ENCODE measurements at places on chromosomes 2 and 18. TPM values are rescaled to one million over a fixed set of nuclear protein-coding genes. Genes with fewer than 3 reads are reported as not detected.

- peak; percentile 76 for DNase-seq
These were observed 377.2 kb upstream of the LRATD1 start for GRCh38 chr2:14255135-14255820.

GRCh38 chr2:219706823-219707281 is 79.4 kb downstream of the SLC4A3 start:
- peak; percentile 89 for DNase-seq

DNA sequence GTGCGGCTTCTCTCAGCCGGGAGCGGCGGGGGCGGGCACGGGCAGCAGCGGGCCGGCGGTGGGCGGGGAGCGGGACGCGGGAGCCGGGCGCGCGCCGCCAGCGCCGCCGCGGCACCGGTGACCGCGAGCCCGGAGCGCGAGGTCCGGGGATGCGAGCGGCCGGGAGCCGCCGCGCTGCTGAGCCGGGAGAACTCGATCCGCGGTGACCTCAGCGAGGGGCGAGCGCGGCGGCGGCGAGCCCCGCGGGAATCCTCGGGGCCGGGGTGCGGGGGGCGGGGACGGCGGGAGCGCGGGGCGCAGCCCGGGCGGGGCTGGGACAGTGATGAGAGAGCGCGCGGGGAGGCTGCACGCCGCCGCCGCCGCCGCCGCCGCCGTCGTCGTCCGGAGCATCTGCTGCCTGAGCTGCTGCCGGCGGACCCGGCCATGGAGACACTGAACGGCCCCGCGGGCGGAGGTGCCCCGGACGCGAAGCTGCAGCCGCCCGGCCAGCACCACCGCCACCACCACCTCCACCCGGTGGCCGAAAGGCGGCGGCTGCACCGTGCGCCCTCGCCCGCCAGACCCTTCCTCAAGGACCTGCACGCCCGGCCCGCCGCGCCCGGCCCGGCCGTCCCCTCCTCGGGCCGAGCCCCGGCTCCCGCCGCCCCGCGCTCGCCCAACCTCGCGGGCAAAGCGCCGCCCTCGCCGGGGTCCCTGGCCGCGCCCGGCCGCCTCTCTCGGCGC is at the start of gene MTCL1:
MTCL1 (plus strand) TSS at position 319 of the 723 bp plus-strand sequence; CDS start at position 424, 105 bp downstream.
- peak; percentile 47 for DNase-seq

DNA sequence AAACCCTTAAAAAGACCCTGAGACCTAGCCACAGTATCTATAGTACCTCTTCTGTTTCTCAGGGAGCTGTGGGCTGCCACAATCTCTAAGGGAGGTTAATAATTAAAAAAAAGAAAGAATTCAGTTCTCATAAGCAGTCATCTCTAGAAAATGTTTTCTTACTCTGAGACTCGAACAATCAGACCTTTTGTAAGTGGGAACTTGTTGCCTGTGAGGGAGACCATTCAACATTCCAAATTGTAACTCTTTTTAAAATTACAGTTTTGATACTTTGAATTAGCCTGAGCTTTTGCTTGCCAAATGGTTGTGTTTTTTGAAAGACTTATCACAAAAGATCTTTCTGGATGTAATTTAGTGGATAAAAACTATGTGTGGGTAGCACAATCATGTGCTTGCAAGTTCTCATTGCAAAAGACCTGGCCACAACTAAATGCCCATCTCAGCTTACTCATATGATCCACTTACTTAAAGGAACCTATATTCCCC is 33.3 kb downstream of the IL1R2 start:
- no peak for DNase-seq

GRCh38 chr2:229169751-229170150 is 101.3 kb downstream of the PID1 start:
- DNase-seq = no peak

GRCh38 chr18:78992041-78993011 is 12.7 kb downstream of the SALL3 start:
- DNase-seq = no peak

- DNase-seq = peak; percentile 4
These were observed 1049.3 kb upstream of the CDH2 start for GRCh38 chr18:29226213-29226612.

GRCh38 chr2:31388736-31389135 is 25.8 kb downstream of the XDH start:
- no peak for DNase-seq

- no peak for DNase-seq
These were observed 179.7 kb downstream of the MREG start for GRCh38 chr2:215833531-215834162.

DNA sequence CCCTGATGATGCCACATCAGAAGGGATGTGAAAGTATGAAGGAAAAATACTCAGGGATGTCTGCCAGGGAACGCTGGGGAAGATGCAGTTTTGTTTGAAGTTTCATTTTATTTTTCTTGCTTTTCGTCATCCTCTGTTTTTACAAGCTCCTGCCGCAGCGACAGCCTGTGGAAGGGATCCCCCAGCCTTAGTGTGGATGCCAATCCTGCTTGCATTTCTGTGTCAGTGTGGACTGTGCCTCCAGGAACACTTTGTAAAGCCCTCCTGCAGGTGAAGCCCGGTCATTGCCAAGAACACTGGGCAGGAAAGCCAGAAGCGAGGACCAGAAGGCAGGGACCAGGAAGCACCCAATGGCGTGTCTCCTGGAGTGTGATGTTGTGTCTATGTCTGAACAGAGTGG is 234.3 kb downstream of the SEPTIN10 start:
- DNase-seq = no peak

DNA sequence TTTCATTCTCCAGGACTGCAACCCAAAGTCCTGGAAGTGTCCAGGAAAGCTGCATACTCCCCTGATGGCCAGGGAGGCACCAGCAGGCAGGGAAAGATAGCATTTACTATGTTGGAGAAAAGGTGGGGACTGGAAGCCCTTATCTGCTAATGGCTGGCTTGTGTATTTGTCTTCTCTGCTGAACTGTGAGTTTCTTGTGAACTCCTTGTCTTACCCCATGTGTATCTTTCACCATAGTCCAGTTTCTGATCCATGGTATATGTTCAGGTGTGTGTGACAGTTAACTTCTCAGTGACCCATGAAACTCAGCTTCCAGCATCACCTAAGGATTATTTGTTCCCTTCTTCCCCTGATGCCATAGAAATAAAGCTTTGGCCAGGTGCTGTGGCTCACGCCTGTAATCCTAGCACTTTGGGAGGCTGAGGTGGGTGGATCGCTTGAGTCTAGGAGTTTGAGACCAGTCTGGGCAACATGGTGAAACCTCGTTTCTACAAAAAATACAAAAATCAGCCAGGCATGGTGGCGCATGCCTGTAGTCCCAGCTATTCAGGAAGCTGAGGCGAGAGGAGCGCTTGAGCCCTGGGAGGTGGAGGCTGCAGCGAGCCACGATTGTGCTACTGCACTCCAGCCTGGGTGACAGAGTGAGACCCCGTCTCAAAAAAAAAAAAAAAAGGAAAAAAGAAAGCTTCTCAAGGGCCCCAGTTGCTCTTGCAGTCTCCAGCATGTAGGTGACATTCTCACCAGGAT is 112.8 kb upstream of the MAP4K3 start:
- DNase-seq = no peak

- DNase-seq = no peak
These were observed 3.2 kb upstream of the ANKRD53 start for GRCh38 chr2:70975237-70975636.

DNA sequence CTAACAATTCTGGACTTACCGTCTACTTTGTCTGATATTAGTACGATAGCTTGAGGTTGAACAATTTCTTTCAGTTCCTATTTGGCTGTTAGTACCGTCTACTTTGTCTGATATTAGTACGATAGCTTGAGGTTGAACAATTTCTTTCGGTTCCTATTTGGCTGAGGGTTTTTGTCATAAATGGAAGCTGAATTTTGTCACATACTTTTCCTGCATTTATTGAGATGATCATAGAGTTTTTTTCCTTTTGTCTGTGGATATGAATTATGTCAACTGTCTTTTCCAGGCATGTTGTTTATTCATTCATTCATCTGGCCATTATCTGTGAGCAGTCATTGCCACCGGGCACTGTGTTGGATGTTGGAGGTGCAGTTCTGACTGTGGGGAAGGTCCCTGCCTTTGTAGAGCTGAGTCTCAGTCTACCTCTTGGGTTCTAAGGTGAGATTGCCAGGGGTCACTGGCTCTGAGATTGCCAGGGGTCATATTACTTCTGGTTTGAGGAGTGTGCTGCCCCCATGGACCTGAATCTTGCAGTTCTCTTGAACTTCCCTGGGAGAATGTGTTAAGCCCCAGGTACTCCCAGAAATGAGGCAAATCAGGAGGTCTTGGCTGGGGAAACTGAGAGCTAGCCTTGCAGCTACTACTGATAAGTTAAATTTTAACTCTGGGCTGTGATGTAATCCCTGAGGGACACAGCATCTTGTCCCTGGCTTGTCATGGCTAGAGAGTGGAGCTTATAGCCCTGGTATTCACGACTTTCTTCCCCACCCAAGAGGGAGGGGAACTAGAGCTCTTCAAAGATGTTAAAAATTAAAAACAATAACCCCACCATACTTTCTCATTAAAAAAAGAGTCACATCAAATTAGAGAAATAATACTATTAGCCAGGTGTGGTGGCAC is 89.1 kb upstream of the MBOAT2 start:
- DNase-seq = no peak

GRCh38 chr2:45315861-45316260 is 295.2 kb downstream of the SRBD1 start:
- no peak for DNase-seq

GRCh38 chr2:16081316-16082200 is 141.2 kb downstream of the MYCN start:
- no peak for DNase-seq

DNA sequence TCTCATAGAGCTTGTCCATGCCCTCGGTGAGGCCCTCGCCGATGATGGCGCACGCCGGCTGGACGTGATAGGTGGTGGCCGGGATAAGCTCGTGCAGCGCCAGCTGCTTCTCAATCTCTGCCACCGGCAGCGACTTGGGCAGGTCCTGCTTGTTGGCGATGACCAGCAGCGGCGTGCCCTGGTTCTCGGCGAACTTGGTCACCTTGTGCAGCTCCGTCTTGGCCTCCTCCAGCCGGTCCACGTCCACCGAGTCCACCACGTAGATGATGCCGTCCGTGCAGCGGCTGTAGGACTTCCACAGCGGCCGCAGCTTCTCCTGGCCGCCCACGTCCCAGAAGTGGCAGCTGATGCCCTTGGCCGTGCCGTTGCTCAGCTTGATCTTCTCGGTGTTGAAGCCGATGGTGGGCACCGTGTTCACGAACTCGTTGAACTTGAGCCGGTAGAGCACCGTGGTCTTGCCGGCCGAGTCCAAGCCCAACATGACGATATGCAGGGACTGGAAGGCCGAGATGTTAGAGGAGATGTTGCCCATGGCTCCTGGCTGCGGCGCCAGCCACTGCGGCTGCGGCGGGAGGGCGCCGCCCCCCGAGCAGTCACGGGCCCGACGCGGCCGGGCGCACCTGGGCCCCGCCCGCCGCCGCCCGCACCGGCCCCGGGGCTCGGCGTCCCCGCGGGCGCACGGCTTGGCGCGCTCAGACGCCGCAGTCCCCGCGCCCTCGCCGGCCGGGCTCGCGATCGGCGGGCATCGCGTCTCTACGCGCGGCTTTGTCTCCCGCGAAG is 636 bp downstream of the ARL4C start:
- DNase-seq = no peak

DNA sequence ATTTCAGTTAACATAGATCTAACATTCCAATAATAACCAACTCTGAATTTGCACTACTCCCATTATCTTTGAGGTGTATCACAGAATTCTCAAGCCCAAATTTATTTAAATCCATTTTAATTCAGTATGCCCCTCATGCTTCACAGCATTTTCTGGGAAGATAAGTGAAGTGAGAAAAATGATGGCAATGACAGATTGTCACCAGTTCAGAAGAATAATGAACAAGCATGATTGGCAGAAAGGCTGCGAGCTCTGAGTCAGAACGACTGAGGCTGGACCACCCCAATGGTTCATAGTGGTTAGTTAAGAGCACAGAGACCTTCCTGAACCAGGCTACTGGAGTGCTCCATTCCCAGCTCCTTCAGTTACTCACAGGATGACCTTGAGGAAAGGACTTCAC is 4.9 kb downstream of the SPRED2 start:
- no peak for DNase-seq

DNA sequence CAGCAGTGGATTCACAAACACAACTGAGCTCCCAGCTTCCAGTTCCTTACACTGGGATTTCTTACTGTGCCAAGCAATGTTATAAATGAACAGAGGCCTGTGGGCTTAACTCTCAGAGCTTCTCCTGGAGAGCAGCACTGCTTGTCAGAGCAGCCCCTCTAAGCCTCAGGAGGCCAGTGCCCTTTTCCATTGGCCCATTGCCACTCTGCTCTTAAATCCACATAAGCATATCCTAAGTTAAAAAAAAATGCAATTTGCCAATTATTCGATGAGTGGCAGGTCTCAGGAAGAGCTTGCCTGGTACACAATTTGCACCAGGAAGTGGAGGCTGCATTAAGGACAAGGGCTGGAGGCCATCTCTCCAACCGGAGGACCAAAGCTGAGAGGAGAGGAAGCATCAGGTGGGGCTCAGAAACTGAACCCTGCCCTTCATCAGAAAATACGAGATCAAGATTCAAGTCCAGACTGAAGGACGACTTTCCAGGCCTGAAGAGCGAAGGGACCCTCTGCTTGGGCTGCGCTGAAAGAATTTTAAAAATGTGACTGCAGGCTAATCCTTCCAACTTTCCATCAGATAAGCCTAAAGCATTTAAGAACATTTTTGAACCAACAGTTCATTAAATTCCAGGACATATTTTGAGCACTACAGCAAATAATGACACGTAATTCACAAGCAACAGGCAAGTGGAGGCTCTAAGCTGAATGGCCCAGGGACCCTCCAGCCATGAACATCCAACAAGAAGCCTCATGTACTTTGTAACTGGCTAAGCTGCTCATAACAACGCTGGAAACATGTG is 28.4 kb upstream of the PXDN start:
- no peak for DNase-seq

GRCh38 chr2:173028671-173029070 is 47.0 kb upstream of the MAP3K20 start:
- no peak for DNase-seq

CCDC74B gene
- total RNA-seq = 60.1 TPM

CNDP1 gene
- total RNA-seq = not detected

DCDC2C gene
- not detected for total RNA-seq

KIF5C gene
- total RNA-seq = 14.6 TPM

CAPN13 gene
- total RNA-seq = not detected

ACMSD gene
- total RNA-seq = not detected

FLACC1 gene
- not detected for total RNA-seq

CD8B2 gene
- total RNA-seq = not detected

ALK gene
- total RNA-seq = 0.26 TPM

All from A172 (cell line).